Activated T-cell treated with anti-CD3 and anti-CD28 coated beads for 48 hours (primary cell): ENCODE measurements at places on chromosomes 11 and 22.

GRCh38 chr11:75855206-75855605, 40.2 kb downstream of the UVRAG start:
- DNase-seq, result no peak

DNA sequence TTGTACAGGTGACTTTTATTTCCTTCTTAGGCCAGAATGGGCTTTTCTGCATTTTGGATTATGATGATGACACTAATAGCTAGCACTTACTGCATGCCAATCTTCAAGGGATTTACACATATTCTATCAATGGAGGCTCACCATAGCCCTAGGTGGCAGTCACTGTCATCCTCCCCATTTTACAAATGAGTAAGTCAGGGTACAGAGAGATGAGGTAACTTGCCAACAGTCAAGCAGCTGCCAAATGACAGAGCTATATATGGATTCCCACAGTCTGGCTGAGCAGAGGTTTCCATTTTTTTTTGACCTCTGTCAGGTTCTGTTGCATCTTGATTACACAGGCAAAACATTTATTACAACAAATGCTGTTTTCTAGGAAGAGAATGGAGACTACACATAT, 23.8 kb upstream of the C11orf96 start:
- DNase-seq, result no peak

DNA sequence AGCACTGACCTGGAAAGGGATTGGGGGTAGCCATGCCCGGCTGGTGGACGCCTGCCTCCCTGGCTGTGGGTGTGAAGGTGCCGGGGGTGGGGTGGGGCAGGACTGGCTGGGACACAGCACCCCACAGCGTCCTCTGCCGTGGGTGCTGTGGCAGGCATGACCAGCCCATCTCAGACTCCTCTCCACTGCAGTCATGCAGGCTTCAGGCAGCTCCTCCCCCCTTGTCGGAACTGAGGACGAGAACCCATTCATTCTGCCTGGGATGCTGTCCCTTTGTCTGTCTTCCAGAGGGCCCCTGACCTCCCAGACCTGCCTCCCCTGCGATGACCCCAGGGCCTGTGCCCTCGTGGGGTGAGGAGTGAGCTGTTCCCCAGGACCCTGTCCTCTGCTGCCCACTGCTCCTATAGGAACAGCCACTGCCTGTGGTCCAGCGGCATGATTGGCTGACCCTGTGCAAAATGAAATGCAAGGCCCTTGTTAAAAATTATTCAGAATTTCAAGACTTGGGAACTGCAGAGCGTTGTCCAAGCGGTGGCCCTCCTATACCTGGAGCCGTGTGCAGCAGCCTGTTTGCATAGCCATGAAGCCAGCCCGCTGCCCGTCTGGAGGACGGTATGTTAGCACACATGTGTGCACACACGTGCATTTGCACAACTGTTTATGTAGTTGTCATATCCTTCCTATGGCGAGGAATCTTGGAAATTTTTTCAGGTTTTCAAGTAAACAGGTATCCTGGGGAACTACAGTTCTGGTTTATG, 1122.3 kb downstream of the BRD1 start:
- no peak for DNase-seq

- no peak for DNase-seq
Observed at GRCh38 chr11:69501891-69502860, 20.7 kb downstream of the LINC01488 start.

- no peak for DNase-seq
Observed at GRCh38 chr11:88398791-88399570, 61.4 kb upstream of the CTSC start.
